ENCODE measurements at places on chromosomes 16 and 17.

DNA sequence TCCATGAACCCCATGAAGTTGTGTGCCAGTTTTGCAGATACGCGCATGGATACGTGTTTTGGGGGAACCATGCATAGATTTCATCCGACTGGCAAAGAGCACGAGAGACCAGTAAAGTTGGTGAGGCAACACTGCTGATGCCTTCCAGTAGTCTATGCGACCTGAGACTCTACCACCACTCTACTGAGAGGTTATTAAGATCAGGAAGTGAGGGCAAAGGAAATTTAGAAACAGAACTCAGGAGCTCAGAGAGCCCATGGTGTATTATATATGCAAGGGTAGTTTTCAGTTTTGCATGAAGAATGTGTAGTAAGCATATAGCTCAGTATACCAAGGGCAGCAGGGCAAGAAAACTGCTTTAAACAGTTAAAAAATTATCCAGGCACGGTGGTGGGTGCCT, 4.2 kb downstream of the SLX4 start:
- H3K27ac ChIP-seq = no peak overlapping the region
- H3K27me3 ChIP-seq = no peaks in the 10 kb centered on the region
- no peak for DNase-seq
- H3K4me1 ChIP-seq = no peaks in the 10 kb centered on the region

GRCh38 chr16:1871974-1872635, at the start of gene MEIOB:
TSS of gene MEIOB (minus strand) at chr16:1872164. CDS start at chr16:1868175, 3,989 bp downstream.
- no peak for DNase-seq
- no peaks in the 10 kb centered on the region for H3K27me3 ChIP-seq
- no peaks in the 10 kb centered on the region for H3K36me3 ChIP-seq
- peaks cover 14% of the 10 kb centered on the region for H3K4me1 ChIP-seq
- peak within 1 kb of the TSS; percentile 14 for H3K4me3 ChIP-seq

DNA sequence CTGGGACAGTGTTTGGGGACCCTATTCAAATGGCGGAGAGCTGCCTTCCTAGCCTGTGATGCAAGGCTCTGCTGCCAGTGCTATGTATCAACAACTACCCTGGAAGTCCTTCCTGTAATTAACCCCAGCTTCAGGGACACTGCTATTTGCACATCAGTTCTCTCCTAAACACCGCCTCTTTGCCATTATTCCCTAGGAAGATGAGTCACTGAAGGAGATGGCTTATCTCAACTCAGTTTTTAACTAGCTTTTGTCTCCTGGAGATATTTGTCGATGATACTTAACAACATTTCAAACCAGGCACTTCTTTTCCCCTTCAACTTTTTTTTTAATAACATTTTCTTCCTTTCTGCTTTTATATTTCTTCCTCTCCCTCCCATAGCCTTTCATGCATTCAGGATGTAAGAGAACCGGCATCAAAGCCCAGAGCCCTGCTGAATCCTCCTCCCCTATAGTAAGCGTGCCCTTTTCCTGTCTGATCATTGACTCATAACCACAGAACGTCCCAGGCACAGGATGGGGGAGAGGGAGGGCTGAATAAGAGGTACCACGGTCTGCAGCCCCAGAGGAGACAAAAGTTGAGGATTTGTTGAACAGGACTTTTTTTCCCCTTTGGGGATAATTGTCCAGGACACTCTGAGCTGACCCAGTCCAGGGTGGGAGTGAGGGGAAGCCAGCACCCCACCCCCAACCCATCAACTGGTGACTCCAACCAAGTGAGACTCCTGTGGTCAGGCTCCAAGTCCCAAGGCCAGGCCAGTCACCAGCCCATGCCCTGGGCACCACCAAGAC, 387.8 kb upstream of the SALL1 start:
- no peaks in the 10 kb centered on the region for H3K27me3 ChIP-seq
- H3K27ac ChIP-seq = peak overlapping the region; percentile 80
- H3K36me3 ChIP-seq = no peaks in the 10 kb centered on the region
- DNase-seq = peak; percentile 84
- H3K4me3 ChIP-seq = no peak overlapping the region
- peaks cover 23% of the 10 kb centered on the region for H3K4me1 ChIP-seq

DNA sequence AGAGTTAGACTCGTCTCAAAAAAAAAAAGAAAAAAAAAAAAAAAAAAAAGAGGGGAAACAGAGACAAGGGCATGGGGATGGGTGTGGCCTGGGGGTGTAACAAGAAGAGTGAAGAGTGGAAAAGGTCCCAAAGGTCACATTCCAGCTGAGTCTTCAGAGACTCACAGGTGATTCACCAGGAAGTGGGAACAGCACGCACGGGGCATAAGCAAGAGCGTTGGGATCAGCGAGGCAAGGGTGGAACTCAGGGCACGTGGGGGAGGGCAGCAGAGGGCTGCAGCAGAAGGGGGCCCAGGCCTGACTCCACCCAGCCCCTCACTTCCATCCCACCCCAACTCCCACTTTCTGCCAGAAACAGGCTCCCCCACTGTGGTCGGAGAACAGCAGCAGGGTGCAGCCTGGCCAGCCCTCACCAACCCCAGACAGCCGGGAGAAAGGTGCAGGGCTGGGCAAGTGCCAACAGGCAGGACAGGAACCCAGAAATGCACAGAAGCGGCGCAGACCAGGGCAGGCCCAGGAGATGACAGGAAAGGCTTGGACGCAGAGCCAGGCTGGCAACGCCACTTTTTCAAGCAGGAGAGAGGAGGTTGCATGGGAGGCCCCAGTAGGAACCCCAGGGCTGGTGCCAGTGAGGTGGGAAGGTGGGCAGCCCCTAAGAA, 3.3 kb downstream of the MEAK7 start:
- peak; percentile 97 for DNase-seq
- peaks cover 56% of the 10 kb centered on the region for H3K4me1 ChIP-seq
- H3K36me3 ChIP-seq = peaks cover 66% of the 10 kb centered on the region
- H3K4me3 ChIP-seq = no peak overlapping the region
- no peaks in the 10 kb centered on the region for H3K27me3 ChIP-seq

DNA sequence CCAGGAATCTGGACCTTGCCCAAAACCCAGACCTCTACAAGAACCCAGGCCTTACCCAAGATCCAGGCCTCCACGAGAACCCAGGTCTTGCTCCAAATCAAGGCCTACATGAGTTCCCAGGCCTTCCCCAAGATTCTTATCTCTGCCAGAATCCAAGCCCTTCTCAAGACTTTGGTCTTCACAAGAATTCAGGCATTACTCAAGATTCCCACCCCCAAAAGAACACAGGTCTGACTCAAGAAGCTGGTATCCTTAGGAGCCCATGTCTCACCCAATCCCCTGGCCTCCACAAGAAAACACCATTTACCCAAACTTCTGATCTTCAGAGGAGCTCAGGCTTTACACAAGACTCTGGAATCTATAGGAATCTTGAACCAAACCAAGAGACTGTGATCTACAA, 2.6 kb downstream of the SPEM3 start:
- no peaks in the 10 kb centered on the region for H3K36me3 ChIP-seq
- no peaks in the 10 kb centered on the region for H3K4me1 ChIP-seq
- DNase-seq = no peak
- no peak overlapping the region for H3K4me3 ChIP-seq
- no peaks in the 10 kb centered on the region for H3K27me3 ChIP-seq

DNA sequence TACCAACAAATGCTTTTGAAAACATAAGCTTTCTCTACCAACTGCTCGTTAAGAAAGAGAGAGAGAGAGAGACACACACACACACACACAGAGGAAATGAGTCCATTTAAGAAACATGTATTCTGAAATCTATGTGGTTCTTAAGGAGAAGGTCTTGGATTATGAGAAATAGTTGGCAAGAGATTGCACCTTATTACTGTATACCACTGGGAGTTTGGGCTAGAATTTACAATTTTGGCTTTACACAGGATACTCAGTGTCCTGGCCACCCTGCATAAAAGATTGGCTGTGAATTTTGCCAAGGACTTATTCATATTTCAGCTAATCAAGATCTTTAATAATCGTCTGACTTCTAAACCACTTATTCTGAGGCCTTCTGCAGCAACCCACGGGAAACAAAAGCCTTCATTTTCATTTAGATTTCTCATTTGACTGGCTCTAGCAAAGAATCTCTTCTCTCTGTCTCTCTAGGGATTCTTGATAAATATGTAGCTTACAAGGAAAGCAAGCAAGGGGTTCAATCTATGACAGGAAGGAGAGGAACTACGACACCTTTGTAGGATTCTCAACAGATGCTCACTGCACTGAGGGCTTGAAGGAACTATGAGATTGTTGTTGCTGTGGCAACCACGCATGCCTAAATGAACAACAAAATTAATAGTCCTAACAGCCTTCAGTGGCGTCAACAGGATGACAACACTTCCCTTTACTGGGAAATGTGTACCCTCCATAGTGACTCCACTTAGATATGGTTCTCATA, 75.3 kb upstream of the GNAO1 start:
- H3K4me1 ChIP-seq = no peaks in the 10 kb centered on the region
- no peak overlapping the region for H3K4me3 ChIP-seq
- peaks cover 27% of the 10 kb centered on the region for H3K27me3 ChIP-seq

DNA sequence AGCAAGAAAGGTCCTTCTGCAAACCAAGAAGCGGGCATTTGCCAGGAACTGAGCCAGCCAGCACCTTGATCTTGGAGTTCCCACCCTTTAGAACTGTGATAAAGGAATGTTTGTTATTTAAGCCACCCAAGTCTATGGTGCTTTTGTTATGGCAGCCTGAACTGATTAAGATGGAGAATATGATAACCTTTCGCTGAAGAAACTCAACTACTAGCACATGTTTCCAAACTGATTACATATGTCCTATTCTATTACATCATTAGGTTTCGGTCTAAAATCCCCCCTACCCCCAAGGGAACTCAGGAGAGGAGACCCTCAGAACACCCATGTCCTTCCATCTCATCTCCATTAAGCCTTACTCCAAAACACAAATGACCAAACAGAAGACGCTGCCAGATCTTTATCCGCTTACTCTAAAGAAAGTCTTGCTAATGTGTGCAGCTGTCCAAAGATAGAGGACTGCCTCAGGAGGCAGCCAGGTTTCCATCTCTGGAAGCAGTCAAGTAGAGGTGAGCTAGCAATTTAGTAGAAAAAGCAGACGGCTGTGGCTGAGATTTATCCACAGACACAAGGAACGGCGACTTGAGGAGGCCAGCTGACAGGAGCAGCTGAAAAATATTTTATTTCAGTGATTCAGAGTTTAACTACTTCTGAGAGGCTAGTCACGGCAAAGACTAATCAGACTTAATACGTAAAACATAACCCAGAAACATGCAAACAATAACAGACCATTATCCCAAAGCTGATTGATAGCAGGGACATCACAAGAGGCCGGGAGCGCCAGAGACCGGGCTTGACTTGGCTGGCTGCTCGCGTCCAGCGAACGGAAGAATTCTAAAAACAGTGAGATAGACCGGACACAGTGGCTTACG, 611.4 kb upstream of the CDH5 start:
- H3K27ac ChIP-seq = no peak overlapping the region
- DNase-seq = no peak

GRCh38 chr17:14815079-14815478, 450.0 kb downstream of the PMP22 start:
- DNase-seq = no peak
- H3K27me3 ChIP-seq = no peaks in the 10 kb centered on the region
- peaks cover 11% of the 10 kb centered on the region for H3K4me1 ChIP-seq
- no peak overlapping the region for H3K4me3 ChIP-seq
- H3K36me3 ChIP-seq = no peaks in the 10 kb centered on the region
- H3K27ac ChIP-seq = peak overlapping the region; percentile 20

GRCh38 chr17:53316988-53317387, 505.7 kb upstream of the KIF2B start:
- no peak overlapping the region for H3K4me3 ChIP-seq
- H3K4me1 ChIP-seq = no peaks in the 10 kb centered on the region
- H3K27me3 ChIP-seq = peaks cover 9% of the 10 kb centered on the region
- DNase-seq = no peak

DNA sequence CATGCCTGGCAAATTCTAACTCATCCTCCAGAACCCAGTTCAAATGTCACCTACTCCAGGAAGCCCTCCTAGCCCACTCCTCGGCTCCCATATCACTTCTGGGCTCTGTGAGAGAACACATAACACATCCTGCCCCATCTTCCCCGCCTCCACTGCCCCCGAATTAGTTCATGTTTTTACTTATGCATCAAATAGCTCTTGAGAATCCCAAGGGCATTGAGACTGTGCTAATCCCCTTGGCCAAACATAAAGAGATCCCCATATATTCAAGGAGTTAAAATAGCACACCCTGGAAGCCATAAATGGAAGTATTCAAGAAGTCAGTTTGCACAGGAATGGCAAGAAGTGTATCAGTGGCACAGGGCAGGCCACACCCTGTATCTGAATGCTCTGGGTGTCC, 2.0 kb upstream of the CREBBP start:
- no peak overlapping the region for H3K4me3 ChIP-seq
- H3K27ac ChIP-seq = no peak overlapping the region
- DNase-seq = peak; percentile 15
- no peaks in the 10 kb centered on the region for H3K4me1 ChIP-seq
- H3K36me3 ChIP-seq = peaks cover 9% of the 10 kb centered on the region

GRCh38 chr17:73308017-73308823, 3.6 kb downstream of the CDC42EP4 start:
- peaks cover 62% of the 10 kb centered on the region for H3K4me1 ChIP-seq
- peak; percentile 92 for DNase-seq
- peak overlapping the region; percentile 87 for H3K27ac ChIP-seq
- no peaks in the 10 kb centered on the region for H3K36me3 ChIP-seq
- no peaks in the 10 kb centered on the region for H3K27me3 ChIP-seq

DNA sequence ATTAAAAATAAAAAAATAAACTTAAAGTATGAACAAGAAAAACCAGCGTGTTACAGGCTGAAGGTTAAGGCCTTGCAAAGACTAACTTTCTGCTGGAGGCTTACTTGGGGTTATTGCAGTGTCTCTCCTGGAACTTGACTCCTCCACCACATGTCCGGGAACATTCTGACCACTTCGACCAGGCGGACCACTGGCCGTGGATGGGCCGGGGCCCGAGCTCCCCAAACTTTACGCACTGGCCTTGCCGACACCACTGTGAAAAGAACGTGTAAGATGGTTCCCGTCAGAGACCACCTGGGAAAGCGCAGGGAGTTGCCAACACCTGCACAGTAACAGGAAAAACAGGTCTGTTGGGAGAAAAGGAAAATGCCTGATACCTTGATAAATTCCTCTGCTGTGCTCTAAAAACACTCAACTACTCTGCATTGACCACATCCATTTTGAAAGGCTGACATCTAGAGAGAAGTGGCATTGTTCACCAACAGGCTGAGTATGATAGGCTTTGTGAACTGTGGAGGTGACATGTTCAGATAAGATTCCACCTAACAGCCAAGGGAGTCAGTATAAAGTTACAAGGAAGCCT, 99.1 kb downstream of the ADAMTS18 start:
- H3K27ac ChIP-seq = no peak overlapping the region
- no peak overlapping the region for H3K4me3 ChIP-seq
- no peaks in the 10 kb centered on the region for H3K4me1 ChIP-seq
- H3K27me3 ChIP-seq = no peaks in the 10 kb centered on the region

GRCh38 chr16:55615071-55615470, 40.7 kb upstream of the SLC6A2 start:
- H3K4me1 ChIP-seq = no peaks in the 10 kb centered on the region
- H3K27me3 ChIP-seq = no peaks in the 10 kb centered on the region
- H3K4me3 ChIP-seq = no peak overlapping the region
- no peak overlapping the region for H3K27ac ChIP-seq
- no peaks in the 10 kb centered on the region for H3K36me3 ChIP-seq

GRCh38 chr17:68457168-68457538, at the start of gene WIPI1:
TSS of gene WIPI1 (minus strand) at chr17:68457496. CDS start at chr17:68457421, 75 bp downstream.
- DNase-seq = no peak
- peak within 1 kb of the TSS; percentile 63 for H3K27ac ChIP-seq
- peaks cover 5% of the 10 kb centered on the region for H3K36me3 ChIP-seq
- H3K27me3 ChIP-seq = no peaks in the 10 kb centered on the region
- H3K4me3 ChIP-seq = peak within 1 kb of the TSS; percentile 65

All from RWPE2 (cell line).